ENCODE measurements at places on chromosomes 3 and 15. TPM values are rescaled to one million over a fixed set of nuclear protein-coding genes. Genes with fewer than 3 reads are reported as not detected.

CHRNA5 gene
- 5.2 TPM for polyA plus RNA-seq

ITIH3 gene
- polyA plus RNA-seq, result 0.86 TPM

SLC12A8 gene
- 15.3 TPM for polyA plus RNA-seq

HESX1 gene
- 0.46 TPM for polyA plus RNA-seq

GOLGA6L4 gene
- polyA plus RNA-seq, result 2.3 TPM

PLSCR2 gene
- polyA plus RNA-seq, result not detected

CPLX3 gene
- not detected for polyA plus RNA-seq

CYP1A2 gene
- polyA plus RNA-seq, result not detected

STRIT1 gene
- polyA plus RNA-seq, result not detected

TRPM1 gene
- polyA plus RNA-seq, result not detected

GUCA1C gene
- polyA plus RNA-seq, result not detected

OCA2 gene
- polyA plus RNA-seq, result not detected

STARD5 gene
- 19.0 TPM for polyA plus RNA-seq

GPR27 gene
- not detected for polyA plus RNA-seq

ERC2 gene
- 0.06 TPM for polyA plus RNA-seq

GP9 gene
- polyA plus RNA-seq, result not detected

AGBL1 gene
- not detected for polyA plus RNA-seq

GPR156 gene
- 0.22 TPM for polyA plus RNA-seq

SLC28A1 gene
- not detected for polyA plus RNA-seq

CCDC80 gene
- polyA plus RNA-seq, result 289 TPM

FEZF2 gene
- not detected for polyA plus RNA-seq

COX5A gene
- polyA plus RNA-seq, result 134 TPM

C3orf20 gene
- not detected for polyA plus RNA-seq

All from AG04450 (cell line).